Spleen (tissue), 13 donors: ENCODE measurements at places on chromosomes 7 and 10. TPM values are rescaled to one million over a fixed set of nuclear protein-coding genes. Genes with fewer than 3 reads are reported as not detected.

Gene OR2A2
- total RNA-seq, result not detected

Gene WEE2
- total RNA-seq, result not detected

Gene CC2D2B
- total RNA-seq, result 4.7 TPM

Gene KEL
- total RNA-seq, result 4.1 TPM

Gene KLF14
- total RNA-seq, result 0.17 TPM

Gene SUGCT
- 1.4 TPM for total RNA-seq

Gene EMX2
- total RNA-seq, result not detected

Gene TTYH3
- 86.0 TPM for total RNA-seq

Gene CLCN1
- 0.07 TPM for total RNA-seq

Gene ZCWPW1
- 5.7 TPM for total RNA-seq

Gene OR2A5
- total RNA-seq, result not detected

DNA sequence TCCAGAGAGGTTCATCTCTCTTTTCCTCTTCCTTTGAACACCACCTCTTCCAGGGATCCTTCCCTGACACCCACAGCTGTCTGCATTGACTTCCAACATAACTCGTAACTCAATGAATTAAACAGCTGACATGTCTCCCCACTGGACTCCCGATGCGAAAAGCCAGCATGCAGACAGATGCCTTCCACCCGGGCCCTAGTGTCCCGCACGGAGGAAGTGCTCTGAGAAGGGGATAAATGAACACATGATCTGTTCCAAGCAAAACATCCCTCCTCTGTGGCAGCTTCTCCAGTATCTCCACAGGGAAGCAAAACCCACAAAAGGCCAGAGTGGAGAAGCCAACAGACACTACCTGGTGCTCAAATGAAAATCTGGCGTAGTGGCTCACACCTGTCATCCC lies 28.3 kb downstream of the OGDHL start:
- H3K4me3 ChIP-seq, result no peak overlapping the region
- no peak overlapping the region for H3K27ac ChIP-seq
- no peaks in the 10 kb centered on the region for H3K4me1 ChIP-seq
- no peaks in the 10 kb centered on the region for H3K36me3 ChIP-seq
- no peak for DNase-seq

- no peak overlapping the region for H3K4me3 ChIP-seq
- DNase-seq, result peak; percentile 48
- no peaks in the 10 kb centered on the region for H3K4me1 ChIP-seq
- no peaks in the 10 kb centered on the region for H3K27me3 ChIP-seq
- no peak overlapping the region for H3K27ac ChIP-seq
- peaks cover 95% of the 10 kb centered on the region for H3K36me3 ChIP-seq
Observed at GRCh38 chr10:80170641-80171040, 34.7 kb downstream of the ANXA11 start.

GRCh38 chr10:63491588-63492316 lies 26.0 kb upstream of the JMJD1C start:
- no peaks in the 10 kb centered on the region for H3K36me3 ChIP-seq
- no peak overlapping the region for H3K4me3 ChIP-seq
- H3K27me3 ChIP-seq, result no peaks in the 10 kb centered on the region

DNA sequence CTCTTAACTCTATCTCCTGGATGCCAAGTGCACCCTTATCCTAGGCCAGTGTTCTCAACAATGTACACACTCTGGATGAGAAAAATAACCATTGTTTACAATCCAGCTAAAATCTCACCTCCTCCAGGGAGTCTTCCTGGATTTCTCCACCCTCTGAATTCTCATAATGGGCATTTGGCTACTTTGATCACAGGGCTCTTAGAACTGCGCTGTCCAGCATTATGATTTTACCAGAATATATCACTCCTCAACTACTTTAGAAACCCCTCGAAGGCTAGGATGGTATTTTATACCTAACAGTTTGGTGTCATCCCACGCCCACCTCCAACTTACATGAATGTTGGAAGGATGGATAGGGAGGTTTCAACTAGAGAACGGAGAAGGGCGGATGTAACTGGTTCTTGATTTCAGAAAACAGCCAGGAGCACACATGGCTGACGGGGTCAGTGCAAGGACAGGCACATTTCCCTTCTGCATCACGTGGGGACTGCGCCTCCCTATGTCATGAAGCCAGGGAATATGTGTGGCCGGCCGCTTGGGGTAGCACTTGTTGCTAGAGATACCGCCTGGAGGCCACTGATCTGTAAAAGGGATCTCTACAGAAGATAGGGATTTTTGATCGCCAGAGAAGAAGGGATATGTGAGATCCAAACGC lies 1.2 kb upstream of the ATP6V0E2 start:
- H3K4me1 ChIP-seq, result peaks cover 68% of the 10 kb centered on the region
- no peaks in the 10 kb centered on the region for H3K27me3 ChIP-seq
- H3K36me3 ChIP-seq, result no peaks in the 10 kb centered on the region
- peak overlapping the region; percentile 87 for H3K27ac ChIP-seq
- no peak for DNase-seq

DNA sequence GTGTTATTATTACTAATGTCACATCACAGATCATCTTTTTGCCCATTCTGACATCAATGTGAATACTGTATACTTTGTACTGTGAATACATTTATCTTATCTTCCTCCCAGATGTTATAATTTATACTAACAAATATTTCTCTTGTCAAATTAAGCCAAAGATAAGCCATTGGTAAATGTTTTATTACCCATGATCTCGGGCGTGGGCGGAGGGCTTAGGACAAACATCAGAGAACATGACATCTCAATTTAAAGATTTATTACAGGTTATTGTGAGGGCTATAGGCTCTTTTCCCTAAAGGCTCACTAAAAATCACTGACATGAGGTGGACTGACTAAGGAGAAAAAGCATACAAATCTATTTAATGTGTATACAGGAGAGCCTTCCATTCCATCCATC lies 58.2 kb upstream of the DGKB start:
- no peak overlapping the region for H3K4me3 ChIP-seq
- no peak for DNase-seq
- H3K27ac ChIP-seq, result no peak overlapping the region
- no peaks in the 10 kb centered on the region for H3K36me3 ChIP-seq
- no peaks in the 10 kb centered on the region for H3K4me1 ChIP-seq

DNA sequence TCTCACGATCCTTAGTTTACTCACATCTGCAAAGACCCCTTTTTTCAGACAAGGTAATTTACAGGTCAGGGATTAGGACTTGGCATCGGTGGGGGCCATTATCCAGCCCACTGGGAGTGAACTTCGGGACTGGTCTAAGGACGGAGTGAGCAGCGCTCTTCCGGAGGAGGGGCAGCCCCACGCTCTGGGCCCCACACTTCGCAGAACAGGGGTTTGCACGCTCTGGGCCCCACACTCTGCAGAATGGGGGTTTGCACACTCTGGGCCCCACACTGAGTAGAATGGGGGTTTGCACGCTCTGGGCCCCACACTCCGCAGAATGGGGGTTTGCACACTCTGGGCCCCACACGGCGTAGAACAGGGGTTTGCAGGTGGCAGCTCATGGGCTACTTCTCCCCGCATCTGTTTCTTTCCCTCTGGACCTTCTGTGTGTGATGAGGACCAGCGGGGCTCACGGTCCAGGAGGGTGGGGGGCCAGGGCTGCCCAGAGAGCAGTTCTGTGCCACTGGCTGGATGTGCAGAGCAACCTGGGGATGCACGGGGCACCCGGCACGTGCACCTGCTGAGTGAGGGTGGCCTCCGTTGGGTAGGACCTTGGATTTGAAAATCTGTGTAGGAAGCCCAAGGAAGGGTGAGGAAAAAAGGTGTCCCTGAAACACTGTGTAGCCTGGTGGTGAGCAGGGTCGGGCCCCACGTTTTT lies 134.8 kb downstream of the WDR37 start:
- no peaks in the 10 kb centered on the region for H3K27me3 ChIP-seq
- no peaks in the 10 kb centered on the region for H3K36me3 ChIP-seq
- H3K4me1 ChIP-seq, result no peaks in the 10 kb centered on the region
- H3K4me3 ChIP-seq, result no peak overlapping the region
- peak; percentile 42 for DNase-seq
- no peak overlapping the region for H3K27ac ChIP-seq

DNA sequence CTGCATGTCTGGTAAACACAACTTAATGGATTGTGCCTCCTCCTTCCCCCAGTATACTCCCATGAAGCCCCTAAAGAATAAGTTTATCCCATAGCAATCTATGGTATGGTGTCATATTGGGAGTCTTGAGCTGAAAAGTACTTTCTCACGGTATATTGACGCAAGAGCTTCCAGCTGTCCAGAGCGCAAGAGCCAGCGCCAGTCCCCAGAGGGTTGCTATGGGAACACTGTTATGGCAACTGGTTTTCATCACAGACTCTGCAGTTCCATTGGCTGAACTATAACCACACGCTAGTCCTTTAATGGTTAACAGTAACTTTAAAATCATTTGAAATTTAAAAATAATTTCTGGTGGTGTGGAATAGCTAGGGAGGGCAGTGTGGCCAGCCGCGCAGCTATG lies 46.9 kb downstream of the PRPF18 start:
- H3K4me3 ChIP-seq, result no peak overlapping the region
- no peak overlapping the region for H3K27ac ChIP-seq
- peaks cover 12% of the 10 kb centered on the region for H3K36me3 ChIP-seq
- H3K4me1 ChIP-seq, result no peaks in the 10 kb centered on the region
- no peak for DNase-seq

DNA sequence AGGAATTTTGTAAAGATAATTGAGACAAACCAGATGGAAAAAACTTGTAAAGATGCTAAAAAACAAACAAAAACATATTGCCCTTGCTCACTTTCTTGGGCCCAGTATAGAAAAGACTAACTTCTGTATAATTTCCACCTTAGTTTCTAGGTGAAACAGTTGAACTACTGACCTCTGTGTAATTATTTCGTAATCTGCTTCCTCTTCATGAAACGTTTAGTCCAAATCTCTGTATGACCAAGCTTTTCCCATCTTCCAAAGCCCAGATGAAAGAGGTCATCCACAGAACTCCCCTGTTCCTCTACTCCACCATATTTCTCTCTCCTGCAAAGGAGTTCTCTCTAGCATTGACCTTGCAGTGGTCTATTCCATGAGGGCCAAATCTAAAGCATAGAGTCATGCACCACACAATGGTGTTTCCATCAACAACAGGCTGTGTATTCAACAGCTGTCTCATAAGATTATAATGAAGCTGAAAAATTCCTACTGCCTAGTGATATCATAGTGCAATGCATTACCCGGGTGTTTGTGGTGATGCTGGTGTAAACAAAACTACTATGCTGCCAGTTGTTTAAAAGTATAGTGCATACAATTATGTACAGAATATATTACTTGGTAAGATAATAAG lies 647.6 kb downstream of the TNS3 start:
- H3K4me3 ChIP-seq, result no peak overlapping the region
- no peak overlapping the region for H3K27ac ChIP-seq
- H3K36me3 ChIP-seq, result no peaks in the 10 kb centered on the region

GRCh38 chr10:563827-564226 lies 125.6 kb downstream of the DIP2C start:
- H3K4me1 ChIP-seq, result no peaks in the 10 kb centered on the region
- no peak for DNase-seq
- no peaks in the 10 kb centered on the region for H3K27me3 ChIP-seq
- H3K4me3 ChIP-seq, result no peak overlapping the region
- no peaks in the 10 kb centered on the region for H3K36me3 ChIP-seq
- no peak overlapping the region for H3K27ac ChIP-seq
